ENCODE measurements at places on chromosomes 3 and 15.

- DNase-seq = no peak
Measured at GRCh38 chr3:49900491-49901153, 3.1 kb downstream of the MST1R start.

GRCh38 chr3:129461022-129461421 is 21.0 kb downstream of the IFT122 start:
- DNase-seq = no peak

DNA sequence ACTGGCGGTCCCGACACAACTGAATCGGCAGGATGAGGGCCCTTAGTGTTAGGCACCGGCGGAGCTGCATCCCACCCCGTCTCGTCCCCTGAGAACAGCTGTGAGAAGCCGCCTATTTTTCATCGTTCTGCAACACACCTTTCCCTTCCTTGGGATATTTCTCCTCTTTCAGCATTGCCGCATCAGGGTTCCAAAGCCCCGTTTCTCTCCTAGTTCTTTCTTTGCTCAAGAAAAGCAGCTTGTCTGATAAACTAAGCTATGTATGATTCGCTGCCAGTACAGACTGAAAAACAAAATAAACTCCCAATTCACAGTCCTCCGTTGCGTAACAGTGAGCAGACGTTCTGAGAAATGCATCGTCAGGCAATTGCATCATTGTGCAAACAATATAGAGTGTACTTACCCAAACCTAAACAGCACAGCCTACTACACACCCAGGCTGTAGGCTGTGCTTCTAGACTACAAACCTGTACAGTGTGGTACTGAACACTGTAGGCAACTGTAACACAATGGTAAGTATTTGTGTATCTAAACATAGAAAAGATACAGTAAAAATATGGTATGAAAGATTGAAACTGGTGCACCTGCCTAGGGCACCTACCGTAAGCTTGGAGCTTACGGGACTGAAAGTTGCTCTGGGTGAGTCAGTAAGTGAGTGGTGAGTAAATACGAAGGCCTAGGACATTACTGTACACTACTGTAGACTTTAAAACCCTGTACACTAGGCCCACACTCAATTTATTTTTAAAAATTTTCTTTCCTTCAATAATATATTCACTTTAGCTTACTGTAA is 8.9 kb upstream of the ADAMTS17 start:
- DNase-seq = peak; percentile 8

DNA sequence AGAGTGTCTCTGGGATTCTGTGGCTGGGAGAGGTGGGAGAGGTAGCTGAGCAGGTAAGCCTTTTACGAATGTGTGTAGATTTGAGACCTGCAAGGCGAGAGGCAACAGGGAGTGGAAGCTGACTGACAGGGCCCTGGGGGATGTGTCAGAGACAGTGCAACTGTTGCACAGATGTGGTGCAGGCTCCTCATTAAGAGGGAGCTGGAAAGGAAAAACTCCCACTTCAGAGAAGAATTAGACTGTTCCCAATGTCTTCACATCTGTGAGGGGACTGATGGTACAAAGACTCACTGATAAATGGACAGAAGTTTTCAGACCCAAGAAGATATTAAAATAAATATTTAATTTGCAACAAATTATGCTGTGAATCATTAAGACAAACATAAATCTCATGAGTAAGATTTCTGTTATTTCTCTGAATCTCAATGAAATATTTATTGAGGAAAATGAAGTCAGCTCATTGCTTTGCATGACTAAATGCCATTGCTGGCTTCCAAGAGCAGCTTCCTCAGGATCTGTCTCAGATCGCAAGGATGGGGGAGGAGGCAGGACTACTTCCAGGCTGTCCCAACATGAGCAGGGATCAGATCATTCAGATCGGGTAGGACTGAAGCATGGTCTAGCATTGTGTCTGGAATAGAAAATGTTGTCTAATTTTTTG is 127.3 kb upstream of the ROPN1 start:
- DNase-seq = no peak

DNA sequence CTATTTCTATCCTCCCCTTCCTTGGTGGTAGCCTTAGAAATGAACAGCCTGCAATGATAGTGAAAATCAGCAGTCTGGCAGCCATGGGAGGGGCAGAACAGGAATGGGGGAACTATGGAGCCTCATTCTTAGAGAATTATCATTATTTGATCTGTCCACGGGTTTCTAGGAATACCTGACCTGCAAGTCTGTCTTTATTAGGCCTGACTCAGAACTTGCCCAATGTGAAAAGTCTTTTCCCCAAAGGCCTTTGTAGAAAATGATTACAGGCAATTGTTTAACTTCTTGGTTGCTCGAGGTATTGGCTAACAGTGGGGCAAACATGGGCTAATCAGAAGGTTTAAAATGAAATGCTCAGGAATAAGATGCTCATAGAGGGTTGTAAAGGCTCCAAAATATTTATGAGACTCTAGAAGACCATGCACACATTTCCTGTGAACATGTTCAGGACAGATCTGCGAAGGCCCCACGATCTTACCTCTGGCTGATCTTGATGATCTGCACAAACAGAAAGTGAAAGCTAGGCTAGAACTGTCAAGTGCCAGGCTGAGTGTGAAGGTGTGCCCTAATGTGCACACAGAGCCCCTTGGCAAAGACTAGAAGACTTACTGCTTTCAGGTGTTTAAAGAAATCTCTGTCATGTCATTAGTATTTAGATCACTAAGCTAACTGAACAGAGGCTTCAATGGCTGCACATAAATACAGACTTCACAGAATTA is 39.6 kb upstream of the LAMP3 start:
- peak; percentile 25 for DNase-seq

GRCh38 chr3:161674402-161674801 is 177.8 kb downstream of the OTOL1 start:
- DNase-seq = no peak

- no peak for DNase-seq
Measured at GRCh38 chr3:58063022-58063815, 55.0 kb downstream of the FLNB start.

DNA sequence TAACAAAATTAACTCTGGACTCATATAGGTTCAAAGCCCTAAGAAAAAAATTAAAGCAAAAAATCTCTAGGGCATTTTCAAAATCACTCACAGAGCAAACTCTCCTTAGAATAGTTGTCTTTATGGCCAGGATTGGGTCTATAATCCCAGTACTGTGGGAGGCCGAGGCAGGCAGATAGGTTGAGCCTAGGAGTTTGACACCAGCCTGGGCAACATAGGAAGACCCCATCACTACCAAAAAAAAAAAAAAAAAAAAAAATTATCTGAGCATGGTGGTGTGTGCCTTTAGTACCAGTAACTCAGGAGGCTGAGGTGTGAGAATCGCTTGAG is 378.1 kb upstream of the TGFBR2 start:
- DNase-seq = no peak

DNA sequence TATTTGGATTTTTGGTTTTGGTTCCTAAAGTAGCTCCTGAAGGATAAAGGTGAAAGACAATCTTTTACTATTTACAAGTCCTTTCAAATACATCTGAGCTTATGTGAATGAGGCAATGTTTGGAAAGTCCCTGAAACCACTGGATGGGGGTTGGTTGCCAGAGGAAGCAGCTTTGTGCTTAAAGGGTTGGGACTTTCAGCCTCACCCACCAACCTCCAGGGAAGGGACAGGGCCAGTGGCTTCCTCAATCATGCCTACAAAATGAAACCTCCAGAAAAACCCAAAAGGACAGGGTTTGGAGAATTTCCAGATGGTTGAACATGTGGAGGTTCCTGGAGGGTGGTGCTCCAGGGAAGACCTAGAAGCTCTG is 20.9 kb upstream of the ABHD17C start:
- DNase-seq = no peak

Measured in activated CD4-positive, alpha-beta T cell treated with anti-CD3 and anti-CD28 coated beads, Interleukin-2, amount 50 U/mL, for 16 hours (primary cell).